ENCODE measurements at places on chromosomes 5 and 9. TPM values are rescaled to one million over a fixed set of nuclear protein-coding genes. Genes with fewer than 3 reads are reported as not detected.

CNTNAP3 gene
- 2.7 TPM for total RNA-seq

GPR151 gene
- total RNA-seq: not detected

FAM120A gene
- total RNA-seq: 57.7 TPM

SLC1A3 gene
- total RNA-seq: 20.9 TPM
